Eye (tissue), 1 donor: ENCODE measurements at places on chromosomes 7 and 10.

DNA sequence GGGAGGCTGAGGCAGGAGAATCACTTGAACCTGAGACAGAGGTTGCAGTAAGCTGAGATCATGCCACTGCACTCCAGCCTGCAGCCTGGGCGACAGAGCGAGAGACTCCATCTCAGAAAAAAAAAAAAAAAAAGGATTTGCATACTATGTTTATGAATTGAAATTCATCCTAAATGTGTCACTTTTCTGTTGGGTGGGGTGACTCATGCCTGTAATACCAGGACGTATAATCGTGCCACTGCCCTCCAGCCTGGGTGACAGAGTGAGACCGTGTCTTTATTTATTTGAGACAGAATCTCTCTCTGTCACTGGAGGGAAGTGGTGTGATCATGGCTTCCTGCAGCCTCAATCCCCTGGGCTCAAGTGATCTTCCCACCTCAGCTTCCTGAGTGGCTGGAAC lies 5.8 kb downstream of the ZNF212 start:
- no peak for DNase-seq

DNA sequence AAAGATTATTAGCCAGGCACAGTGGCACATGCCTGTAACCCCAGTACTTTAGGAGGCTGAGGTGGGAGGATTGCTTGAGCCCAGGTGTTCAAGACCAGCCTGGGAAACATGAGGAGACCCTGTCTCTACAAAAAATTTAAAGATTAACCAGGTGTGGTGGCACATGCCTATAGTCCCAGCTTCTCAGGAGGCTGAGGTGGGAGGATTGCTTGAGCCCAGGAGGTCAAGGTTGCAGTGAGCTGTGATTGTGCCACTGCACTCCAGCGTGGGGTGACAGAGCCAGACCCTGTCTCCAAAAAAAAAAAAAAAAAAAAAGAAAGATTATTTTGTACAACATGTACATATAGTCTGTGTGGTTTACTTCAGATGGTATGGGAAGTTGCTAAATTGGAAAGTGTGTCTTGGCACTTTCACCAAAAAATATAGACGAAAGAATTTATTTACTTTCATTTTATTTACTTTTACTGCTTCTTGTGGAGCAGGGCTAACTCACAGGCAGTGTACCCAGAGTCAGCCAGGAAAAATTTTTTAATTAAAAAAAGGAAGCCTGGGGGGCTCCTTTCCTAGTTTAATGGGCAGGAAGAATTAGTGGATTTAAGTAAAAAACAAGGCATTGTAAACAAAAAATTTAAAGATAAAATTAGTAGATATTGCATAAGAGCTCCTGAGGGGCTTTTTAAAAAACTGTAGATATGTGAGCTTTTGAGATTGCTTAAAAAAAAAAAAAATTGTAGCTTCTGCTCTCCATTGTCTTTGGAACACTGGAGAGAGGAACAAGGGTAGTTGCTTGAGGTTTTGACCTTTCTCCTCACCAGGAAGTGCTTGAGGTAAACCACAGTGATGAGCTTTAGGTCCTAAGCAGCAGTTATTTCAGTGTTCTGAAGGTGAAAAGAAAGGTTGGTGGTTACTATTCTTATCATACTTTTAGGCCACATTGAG lies 44.6 kb upstream of the VDAC2 start:
- no peak for DNase-seq

DNA sequence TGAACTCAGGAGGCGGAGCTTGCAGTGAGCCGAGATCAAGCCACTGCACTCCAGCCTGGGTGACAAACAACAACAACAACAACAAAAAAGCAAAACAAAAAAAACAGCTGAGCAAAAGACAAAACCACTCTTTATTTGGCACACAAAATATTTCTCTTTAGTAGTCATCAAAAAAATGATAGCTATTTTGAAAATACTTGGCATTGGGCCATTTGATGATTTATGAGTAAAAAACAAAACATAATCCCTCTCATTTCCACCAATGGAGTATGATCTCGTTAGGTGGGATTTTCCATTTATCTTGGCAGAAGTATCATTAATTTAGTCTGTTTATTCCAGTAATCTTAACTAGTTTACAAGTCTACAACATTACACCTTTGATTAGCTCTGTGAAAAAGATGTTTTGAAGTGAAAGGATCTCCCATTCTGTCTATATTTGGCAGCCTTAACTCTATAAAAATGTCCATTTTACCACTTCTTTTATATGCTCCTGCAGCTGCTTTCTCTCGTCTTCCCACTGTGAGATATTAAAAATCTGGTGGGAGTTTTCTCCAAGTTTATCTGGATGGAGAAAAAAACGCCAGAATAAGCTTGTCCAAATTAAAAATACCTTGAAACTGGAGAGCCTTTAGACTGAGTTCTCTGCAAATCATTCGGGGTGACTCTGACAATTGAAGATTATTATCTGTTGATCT lies 58.8 kb upstream of the AGMO start:
- DNase-seq, result no peak

- no peak for DNase-seq
Observed at GRCh38 chr7:55158541-55159382, 139.9 kb downstream of the EGFR start.

DNA sequence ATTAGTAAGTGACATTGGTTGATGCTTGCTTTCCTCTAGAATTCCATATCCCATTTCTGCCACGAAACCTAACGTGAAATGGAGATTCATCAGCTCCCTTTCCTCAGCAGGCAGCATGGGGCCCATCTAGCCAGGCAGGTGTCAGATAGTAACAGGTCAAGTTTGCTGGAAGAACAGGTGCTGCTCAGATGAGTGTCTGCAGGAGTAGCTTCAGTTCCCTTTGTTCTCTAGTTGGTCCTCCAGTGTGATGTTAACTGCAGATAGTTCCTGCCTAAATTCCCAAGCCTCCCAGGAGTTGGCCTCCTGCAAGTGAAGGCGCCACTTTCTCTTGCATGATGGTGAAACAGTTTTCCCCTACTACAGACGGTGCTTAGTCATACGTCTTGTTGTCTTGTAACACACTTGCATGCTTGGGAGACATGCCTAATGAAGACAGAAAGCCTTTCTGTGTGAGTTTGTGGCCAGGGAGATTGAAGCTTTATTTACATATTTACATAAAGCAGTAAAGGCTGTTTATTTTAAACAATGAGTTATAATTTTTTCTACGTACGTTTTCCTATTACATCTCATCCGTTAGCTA lies 175.4 kb downstream of the CHN2 start:
- no peak for DNase-seq

- peak; percentile 60 for DNase-seq
Observed at GRCh38 chr7:129741743-129742213, 130.3 kb downstream of the NRF1 start.

DNA sequence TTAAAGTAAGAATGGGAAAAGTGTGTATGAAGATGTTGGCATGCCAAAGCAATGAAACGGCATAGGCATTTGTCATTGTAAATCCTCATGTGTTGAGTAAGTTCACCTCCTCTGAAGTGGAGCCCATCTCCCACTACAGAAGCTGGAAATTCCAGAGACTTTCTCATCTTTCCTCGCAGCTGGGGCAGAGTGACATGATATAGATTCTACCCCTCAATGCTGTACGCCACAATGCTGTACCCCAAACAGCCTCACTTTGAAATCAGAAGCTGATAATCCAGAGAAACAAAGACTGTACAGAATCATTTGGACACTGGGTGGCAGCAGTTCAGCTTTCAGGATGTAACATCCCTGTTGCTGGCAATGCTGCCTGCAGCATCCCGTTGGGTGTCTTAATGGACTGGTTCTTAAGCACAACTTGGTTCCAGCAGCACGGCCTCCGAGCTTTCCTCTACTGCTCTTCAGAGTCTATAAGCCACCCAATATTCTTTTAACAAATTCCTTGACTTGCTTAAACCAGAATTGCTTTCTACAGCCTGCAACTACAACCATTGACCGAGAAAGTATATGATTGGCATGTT lies 18.8 kb downstream of the ZC3HAV1L start:
- DNase-seq, result peak; percentile 82

DNA sequence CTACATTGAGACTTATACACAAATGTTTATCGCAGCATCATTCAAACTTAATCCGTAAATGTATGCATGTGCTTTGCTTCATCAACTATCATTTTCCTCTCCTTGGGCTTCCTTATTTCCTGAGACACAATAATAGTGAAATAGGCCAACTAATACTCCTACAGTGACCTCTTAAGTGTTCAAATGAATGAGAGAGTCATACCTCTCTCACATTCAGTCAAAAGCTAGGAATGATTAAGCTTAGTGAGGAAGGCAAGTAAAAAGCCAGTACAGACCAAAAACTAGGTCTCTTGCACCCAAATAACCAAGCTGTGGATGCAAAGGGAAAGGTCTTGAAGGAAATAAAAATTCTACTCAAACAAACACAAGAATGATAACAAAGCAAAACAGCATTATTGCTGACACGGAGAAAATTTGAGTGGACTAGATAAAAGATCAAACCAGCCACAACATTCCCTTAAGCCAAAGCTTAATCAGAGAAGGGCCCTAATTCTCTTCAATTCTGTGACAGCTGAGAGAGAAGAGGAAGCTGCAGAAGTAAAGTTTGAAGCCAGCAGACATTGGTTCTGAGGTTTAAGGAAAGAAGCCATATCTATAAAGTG lies 72.3 kb downstream of the GLCCI1 start:
- no peak for DNase-seq

DNA sequence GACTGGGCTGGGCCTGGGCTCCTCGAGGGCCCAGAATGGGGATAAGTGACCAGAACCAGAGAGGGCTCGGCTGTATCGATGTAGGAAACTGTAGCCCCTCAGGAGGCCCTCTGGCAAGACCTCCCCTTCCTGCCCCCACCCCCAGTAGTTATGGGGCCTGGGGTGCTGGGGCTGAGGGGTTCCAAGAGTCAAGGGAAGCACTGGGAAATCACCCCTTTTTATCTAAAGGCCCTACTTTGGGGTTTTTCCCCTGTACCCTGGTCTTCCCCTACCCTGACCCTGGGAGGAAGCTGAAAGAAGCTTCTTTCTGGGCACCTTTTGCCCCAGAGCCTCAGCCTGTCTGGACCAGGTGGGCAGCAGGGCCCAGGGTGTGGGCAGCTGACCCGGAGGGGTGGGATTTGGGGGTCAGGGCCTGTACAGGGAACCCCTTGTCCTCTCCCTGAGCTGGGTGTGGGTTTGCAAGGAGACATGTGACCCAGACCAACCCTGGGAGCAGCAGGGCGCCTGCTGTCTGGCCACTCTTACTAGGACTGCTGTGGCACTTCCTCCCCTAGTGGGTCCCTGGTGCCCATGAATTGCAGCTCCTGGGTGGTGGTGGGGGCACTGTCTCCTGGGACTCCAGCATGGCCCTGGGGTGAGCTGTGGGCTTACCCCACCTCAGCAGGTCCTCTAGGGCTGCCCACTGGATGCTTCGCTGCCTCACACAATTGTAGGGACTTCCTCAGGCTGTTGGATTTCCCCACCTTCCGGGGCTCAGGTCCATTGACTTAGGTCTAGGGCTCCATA lies 1.5 kb downstream of the IRF5 start:
- DNase-seq, result no peak

GRCh38 chr10:48307711-48308018 lies 1.2 kb downstream of the MAPK8 start:
- peak; percentile 57 for DNase-seq

- DNase-seq, result no peak
Observed at GRCh38 chr7:64879086-64879730, 23.9 kb upstream of the ZNF273 start.

DNA sequence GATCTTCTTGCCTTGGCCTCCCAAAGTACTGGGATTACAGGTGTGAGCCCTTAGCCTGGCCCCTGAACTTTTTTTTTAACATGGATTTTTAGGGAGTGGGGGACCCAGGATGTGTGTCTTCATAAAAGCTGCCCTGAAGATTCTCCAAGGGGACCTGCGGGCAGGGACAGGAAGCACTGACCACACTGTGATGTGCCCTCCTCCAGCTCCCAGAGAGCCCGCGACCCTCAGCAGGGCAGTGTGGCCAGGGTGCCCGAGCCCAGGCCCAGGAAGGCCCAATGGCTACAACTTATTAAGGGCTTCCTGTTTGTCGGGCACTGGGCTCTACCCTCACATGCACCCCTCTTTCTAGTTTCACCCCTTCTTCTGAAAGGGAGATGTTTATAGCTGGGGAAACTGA lies 2.5 kb upstream of the RET start:
- no peak for DNase-seq

- no peak for DNase-seq
Observed at GRCh38 chr7:86411814-86412213, 231.9 kb upstream of the GRM3 start.

- DNase-seq, result no peak
Observed at GRCh38 chr7:117132321-117133120, 179.2 kb downstream of the ST7 start.

GRCh38 chr7:141700848-141701371 lies 1.1 kb downstream of the DENND11 start:
- DNase-seq, result peak; percentile 53

- DNase-seq, result no peak
Observed at GRCh38 chr7:150963707-150964559, 14.2 kb downstream of the KCNH2 start.

- peak; percentile 8 for DNase-seq
Observed at GRCh38 chr10:51260376-51260775, 186.1 kb downstream of the PRKG1 start.

- no peak for DNase-seq
Observed at GRCh38 chr10:19012111-19012510, 36.5 kb upstream of the MALRD1 start.

DNA sequence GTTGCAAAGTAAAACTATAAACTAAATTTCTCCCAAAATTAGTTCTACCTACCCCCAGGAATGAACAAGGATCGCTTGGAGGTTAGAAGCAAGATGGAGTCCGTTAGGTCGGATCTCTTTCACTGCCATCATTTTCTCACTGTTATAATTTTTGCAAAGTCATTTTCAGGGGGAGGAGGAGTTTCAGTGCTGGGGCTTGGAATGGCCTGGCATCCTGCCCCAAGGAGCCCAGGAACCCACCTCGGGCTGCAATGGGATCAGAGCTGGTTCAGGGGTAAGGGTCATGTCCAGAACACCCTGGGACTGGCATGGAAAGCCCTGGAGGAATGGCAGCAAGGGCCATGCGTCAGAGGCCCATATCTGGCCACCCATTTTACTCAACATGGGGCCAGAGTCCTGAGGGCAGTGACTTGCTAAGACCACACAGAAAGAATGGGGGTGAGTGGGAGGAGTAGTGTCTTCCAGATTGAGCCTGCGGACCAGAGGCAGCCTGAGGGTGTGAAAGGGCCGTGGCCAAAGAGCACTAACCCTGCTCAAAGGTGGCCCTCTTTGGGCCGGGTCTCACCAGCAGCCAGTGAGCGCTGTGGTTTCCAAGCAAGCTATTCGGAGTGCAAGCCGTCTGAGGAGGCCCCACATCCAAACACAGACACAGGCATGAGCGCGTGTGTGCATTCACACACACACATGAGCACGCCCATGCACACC lies 31.8 kb downstream of the GPRIN2 start:
- DNase-seq, result no peak

GRCh38 chr10:109114579-109114978 lies 808.7 kb downstream of the XPNPEP1 start:
- DNase-seq, result no peak

- DNase-seq, result peak; percentile 39
Observed at GRCh38 chr10:70007116-70007820, 45.4 kb upstream of the MACROH2A2 start.

DNA sequence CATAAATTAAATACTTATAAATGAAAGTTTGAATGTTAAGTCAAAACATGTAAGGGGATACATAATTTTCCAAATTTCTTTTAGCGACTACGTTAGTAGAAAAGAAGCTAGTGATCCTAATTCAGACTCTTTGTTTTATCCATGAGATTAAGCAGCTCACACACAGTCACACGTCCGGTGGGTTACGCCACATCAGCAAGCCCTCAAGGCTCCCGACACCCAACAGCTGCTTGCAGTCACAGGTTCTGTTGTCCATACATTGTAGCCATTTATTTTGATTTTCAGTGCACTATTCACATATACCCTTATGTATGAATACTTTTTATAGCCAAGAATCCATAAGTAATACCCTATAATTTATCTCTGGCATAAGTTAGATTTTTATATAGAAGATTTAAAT lies 39.5 kb downstream of the XRCC2 start:
- peak; percentile 37 for DNase-seq
